LHCN-M2 (cell line): ENCODE measurements at places on chromosomes 3 and 15. TPM values are rescaled to one million over a fixed set of nuclear protein-coding genes. Genes with fewer than 3 reads are reported as not detected.

GATM gene
- total RNA-seq, result 0.98 and 1.3 TPM in 2 replicates

- DNase-seq, result no peak
Observed at GRCh38 chr3:156017352-156018030, 102.9 kb upstream of the KCNAB1 start.

IDH3A gene
- total RNA-seq, result 51.2 and 87.1 TPM in 2 replicates

GRCh38 chr15:64284042-64284441 is 71.9 kb downstream of the CSNK1G1 start:
- peak; percentile 77 for DNase-seq

KLHL40 gene
- total RNA-seq, result 0.06 TPM in 1 of 2 replicates, not detected in the other

DNA sequence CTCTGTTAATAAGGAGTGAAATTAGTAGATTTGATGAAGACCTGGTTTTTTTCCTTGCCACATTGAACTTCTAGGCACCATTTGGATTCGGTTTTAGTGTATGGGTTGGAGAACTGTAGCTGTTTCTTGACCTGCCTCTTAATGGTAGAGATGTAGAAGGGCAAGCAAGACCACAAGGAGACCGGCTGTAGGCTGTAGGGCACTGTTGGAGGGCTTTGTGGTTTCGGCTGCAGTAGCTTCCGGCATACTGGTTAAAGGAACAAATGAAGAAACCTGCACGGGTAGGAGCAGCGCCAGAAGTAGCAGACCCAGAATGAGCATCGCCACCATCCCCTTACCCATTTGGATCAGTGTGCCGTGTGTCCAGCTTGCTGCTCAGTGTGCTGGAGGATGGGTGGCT is 7.9 kb downstream of the PCLAF start:
- DNase-seq, result no peak

DNA sequence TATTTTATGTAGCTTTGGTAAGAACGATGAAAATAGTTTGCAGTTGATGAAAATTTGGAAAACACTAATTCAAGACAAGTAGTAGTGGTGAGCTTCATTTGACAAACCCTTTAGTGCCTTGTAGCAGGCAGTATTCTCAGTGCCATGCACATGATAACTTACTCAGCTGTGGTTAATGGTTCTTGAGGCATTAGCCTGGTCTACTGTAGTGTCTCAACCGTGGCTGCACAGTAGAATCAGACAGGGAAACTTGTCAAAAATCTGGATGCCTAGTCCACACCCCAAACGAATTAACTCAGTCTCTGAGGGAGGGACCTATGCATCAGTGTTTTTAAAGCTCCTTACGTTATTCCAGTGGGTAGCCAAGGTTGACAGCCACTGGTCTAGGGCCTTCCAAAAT is 45.4 kb downstream of the PSMD6 start:
- DNase-seq, result no peak
